ENCODE measurements at places on chromosomes 7 and 10.

- DNase-seq = no peak
These were observed 11.5 kb upstream of the AKR1B10 start for GRCh38 chr7:134515569-134516468.

DNA sequence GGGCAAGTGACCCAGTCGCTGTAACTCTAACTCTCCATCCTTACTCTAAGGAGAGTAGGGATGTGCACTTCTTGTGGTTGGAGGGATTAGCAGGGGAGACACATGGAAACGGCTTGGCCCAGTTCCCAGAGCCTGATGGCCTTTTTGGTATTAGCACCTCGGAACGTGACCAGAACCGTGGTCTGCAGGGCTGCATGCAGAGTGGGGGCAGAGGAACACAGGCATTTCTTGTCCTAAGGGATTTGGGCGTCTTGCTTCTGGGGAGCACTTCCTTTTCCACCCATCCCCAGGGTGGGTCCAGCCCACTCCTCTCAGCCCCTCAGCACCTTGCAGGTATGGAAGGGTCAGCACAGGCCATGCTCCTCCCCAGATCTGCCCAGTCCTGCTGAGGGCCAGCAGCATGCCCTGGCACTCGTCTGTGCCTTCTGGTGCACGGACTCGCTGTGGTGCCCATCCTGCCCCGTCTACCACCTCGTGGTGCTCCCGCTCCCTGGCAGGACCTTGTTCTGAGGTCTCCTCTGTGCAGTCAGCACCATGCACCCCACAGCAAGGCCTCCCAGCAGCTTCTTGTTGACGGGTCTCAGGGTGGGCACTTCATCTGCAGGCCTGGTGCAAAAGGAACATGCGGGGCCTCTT lies 109.6 kb downstream of the ACTR3B start:
- DNase-seq = no peak

DNA sequence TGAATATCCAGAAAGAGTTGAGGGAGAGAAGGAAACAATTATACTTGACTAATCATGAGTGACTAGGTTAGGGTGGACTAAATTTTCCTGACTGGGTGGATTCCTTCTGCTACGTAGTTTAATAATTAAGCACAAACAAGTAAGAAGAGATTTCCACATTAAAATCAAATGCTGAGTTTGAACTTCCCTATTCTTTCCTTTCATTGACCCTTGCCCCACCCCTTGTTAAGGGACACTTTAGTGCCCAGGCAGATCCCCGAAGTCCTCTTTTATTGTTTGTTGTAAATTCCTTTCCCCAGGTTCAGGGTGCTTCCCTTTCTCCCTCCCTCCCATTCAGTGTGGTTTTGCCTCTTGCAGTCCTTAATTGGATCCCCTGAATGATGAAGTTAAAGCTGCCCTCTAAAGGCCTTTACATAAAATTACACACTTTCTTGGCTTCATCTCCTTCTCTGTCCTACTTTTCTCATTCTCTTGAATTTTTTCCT lies 8.8 kb upstream of the SPAM1 start:
- no peak for DNase-seq

DNA sequence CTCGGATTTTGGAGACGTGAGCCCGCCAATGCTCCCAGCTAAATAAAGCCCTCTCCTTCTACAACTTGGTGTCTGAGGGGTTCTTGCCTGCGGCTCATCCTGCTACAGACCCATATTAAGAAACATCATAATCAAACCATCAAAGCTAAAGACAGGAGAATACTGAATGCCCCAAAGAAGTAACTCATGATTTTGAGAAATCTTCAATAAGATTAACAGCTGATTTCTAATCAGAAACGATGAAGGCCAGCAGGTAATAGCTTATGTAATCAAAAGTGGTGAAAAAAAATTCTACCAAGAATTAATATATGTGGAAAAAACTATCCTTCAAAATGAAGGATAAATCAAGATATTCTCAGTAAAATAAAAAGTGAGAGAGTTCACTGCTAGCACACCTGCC lies 130.3 kb downstream of the DNAJC1 start:
- no peak for DNase-seq

DNA sequence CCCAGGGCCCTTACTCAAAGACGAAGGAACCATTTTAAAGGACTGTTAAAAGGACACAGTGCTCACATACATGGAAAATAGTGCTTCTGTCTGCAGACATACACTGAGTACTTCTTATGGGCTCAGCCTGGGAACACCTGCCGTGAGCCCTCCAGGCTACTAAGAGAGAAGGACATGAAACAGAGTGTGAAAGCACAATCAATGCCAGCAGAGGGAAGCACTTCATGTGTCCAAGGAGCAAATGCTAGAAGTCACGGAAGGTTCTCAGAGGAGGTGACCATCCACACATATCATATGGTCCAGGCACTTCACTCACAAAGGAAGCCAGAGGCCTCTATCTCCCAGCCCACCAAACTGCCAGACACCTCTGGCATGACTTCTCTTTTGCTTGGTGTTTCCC lies 15.5 kb downstream of the ELMO1 start:
- no peak for DNase-seq

DNA sequence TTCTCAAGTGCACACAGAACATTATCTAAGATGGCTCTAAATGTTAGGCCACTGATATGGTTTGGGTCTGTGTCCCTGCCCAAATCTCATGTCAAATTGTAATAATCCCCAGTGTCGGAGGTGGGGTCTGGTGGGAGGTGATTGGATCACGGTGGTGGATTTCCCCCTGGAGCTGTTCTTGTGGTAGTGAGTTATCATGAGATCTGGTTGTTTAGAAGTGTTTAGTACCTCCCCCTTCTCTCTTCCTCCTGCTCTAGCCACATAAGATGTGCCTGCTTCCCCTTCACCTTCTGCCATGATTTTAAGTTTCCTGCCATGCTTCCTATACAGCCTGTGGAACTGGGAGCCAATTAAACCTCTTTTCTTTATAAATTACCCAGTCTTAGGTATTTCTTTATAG lies 11.2 kb upstream of the GSTK1 start:
- peak; percentile 49 for DNase-seq

DNA sequence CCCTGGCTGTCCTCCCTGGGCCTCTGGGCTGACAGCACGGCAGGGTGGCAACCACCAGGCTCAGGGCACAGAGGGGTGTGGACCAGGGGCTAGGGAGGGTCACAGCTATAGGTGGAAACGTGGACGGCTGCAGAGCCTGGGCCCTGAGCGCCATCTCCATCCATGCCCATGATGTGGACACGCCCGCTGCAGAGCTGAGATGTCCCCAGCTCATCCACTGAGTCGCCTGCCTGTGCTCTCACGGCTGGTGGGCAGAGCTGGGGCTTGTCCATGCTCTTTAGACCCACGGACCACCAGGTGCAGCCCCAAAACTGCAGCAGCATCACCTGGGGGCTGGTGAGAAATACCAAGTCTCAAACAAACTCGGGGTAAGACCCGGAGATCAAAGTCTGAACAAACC lies 16.1 kb downstream of the TECPR1 start:
- DNase-seq = no peak

DNA sequence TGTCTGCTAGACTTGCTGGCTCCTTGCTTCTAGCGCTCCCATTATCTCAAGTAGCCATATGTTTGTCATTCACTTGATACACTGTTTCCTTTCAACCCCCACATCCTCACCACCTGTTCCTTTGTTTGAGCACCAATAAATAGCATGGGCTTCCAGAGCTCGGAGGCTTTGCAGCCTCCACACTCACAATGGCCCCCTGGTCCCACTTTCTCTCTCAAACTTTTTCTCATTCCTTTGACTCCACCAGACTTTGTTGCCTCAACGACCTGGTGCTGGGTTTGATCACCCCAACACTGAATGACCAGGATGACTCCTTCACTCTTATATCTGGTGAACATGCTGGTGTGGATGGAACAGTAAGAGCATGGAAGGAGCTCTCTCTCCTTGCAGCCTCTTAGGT lies 114.5 kb upstream of the TRIM24 start:
- DNase-seq = no peak

DNA sequence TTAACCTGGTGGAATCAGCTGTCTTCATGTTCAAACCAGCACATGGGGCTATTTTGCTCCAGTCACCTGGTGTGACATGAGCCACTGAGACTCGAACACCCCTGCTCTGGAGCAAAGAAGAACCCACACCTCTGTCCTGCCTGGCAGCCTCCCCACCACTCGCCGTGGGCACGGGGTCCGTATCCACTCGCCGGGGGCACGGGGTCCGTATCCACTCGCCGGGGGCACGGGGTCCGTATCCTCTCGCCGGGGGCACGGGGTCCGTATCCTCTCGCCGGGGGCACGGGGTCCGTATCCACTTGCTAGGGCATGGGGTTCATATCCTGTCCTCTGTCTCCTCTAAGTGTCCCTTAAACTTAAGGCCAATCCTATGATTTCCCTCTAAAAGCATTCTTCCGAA lies 558.7 kb downstream of the PTPRN2 start:
- no peak for DNase-seq

DNA sequence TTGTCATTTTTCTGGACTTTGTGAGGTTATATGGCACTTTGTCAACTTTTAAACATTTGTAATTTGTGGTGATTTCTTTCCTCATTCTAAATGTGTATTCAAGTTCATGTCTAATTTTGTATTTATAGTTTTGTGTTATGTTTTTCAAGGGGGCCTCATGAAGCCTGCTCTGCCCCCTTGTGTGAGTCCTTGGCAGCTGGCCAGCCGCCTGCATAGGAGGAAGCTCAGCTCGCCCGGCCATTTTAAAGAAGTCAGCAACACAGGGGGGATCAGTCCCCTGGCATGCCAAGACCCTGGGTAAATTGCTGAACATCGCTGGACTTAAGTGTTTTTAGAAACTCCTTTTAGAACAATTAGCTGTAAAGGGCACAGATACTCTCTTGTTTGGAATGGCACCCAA lies 123.0 kb downstream of the ANLN start:
- DNase-seq = no peak

GRCh38 chr10:17208476-17208875 lies 7.0 kb upstream of the TRDMT1 start:
- no peak for DNase-seq

DNA sequence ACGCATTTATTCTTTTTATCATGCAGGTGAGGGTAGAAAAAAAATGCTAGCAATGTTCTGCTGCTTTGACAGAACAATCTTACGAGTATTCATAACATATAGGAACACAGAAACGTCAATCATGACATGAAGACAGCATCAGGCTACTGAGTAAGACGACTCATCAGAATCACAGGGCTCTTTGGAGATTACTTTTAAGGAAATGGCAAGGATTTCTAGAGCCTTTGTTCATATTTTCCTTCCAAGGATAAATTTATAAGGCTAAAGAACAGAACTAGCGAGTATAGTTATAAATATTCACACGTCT lies 39.8 kb upstream of the DNAJC1 start:
- no peak for DNase-seq

DNA sequence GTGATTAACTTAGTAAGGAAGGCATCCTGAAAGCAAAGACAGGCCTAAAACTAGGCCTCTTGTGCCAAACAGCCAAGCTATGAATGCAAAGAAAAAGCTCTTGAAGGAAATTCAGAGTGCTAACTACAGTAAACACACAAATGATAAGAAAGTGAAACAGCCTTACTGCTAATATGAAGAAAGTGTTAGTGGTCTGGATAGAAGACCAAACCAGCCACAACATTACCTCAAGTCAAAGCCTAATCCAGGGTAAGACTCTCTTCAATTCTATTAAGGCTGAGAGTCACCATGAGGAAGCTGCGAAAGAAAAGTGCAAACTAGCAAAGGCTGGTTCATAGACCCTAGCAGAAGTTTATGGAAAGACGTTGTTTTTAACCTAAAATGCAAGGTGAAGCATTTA lies 66.0 kb downstream of the IPMK start:
- DNase-seq = no peak

- DNase-seq = no peak
These were observed 185.2 kb downstream of the SLC25A13 start for GRCh38 chr7:96136600-96137239.

- DNase-seq = no peak
These were observed 4.5 kb upstream of the DNMBP start for GRCh38 chr10:100014071-100014762.

- DNase-seq = no peak
These were observed 58.2 kb downstream of the TMEM270 start for GRCh38 chr7:73918926-73919693.

- no peak for DNase-seq
These were observed 378.2 kb downstream of the PTPRN2 start for GRCh38 chr7:158209435-158209834.
